ENCODE measurements at places on chromosomes 6 and 20.

DNA sequence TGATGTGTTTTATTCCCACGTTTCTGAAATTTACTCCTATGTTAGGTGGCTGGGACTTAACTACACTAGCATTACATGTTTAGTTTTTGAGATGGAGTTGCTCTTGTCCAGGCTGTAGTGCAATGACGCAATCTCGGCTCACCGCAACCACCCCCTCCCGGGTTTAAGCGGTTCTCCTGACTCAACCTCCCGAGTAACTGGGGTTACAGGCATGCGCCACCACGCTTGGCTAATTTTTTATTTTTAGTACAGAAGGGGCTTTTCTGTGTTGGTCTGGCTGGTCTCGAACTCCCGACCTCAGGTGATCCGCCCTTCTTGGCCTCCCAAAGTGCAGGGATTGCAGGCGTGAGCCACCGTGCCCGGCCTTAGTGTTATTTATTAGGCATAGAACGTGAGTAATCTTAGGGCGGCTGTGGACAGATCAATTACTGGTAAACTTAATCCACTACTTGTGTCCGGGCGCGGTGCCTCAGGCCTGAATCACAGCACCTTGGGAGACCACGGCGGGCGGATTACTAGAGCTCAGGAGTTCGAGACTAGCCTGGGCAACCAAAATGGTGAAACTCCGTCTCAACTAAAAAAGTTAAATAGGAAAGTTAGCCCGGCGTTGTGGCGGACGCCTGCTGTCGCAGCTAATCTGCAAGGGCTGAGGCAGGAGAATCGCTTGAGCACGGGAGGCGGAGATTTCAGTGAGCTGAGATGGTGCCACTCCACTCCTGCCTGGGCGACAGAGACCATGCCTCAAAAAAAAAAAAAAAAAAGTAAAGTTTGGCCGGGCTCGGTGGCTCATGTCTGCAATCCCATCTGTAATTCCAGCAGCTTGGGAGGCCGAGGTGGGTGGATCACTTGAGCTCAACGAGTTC lies 123.7 kb upstream of the BTN3A2 start:
- no peak for DNase-seq

- peak; percentile 87 for DNase-seq
Measured at GRCh38 chr20:9068233-9068801, 570 bp upstream of the PLCB4 start.

- no peak for DNase-seq
Measured at GRCh38 chr20:43513372-43513930, 6.0 kb downstream of the L3MBTL1 start.

GRCh38 chr6:16766836-16767745 lies 5.8 kb upstream of the ATXN1 start:
- DNase-seq = no peak

DNA sequence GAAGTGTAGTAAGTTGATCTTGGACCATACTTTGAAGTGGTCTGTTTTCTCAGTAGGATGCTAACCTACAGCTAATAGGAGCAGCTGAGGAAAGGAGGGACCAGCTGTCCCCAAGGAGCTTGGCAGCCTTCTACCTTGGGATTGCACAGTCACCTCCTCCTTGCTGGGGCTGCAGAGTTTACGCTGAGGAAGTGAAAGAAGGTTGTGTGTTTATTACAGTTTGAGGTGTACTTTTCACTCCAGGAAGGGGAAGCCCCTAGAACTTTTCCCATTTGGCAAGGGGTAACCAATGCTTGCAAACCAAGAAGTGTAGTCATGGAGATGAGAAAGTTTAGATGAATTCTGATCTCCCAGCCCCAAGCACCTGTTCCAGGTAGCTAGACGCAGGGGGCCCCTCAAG lies 58.8 kb downstream of the BMP6 start:
- no peak for DNase-seq

All from NCI-H2171 (cell line).